CD8-positive, alpha-beta T cell (primary cell): ENCODE measurements at places on chromosomes 2 and 18. TPM values are rescaled to one million over a fixed set of nuclear protein-coding genes. Genes with fewer than 3 reads are reported as not detected.

SIX2 gene
- total RNA-seq, result not detected

DNA sequence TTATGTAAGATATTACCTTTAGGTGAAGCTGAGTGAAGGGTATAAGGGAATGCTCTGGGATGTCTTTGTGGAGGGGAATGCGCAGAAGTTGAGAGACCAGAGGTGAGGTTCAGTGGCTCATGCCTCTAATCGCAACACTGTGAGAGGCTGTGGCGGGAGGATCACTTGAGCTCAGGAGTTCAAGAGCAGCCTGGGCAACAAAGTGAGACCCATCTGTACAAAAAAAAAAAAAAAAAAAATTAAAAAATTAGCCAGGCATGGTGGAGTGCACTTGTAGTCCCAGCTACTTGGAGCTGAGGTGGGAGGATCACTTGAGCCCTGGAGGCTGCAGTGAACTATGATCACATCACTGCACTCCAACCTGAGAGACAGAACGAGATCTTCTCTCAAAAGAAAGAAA is 57.3 kb upstream of the SP3 start:
- no peak for DNase-seq

- DNase-seq, result no peak
Observed at GRCh38 chr2:183284606-183285005, 160.4 kb downstream of the NUP35 start.

DNA sequence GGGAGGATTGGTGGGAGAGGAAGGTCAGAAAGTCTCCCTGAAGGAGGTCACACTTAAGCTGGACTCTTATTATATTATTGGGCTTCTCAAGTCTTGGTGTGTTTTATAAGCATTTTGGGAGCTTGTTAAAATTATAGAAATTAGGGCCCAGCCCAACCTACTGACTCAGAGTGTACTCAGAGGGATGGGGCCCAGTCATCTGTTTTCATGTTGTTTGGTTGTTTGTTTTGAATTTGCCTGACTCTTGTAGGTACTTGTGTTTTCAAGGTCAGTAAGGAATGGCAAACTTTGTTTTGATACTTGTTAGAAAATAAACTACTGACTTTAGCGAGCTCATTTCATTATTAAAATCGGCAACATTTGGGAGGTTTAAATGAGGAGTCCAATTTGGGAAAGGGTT is 152.0 kb downstream of the INSIG2 start:
- no peak for DNase-seq

DNA sequence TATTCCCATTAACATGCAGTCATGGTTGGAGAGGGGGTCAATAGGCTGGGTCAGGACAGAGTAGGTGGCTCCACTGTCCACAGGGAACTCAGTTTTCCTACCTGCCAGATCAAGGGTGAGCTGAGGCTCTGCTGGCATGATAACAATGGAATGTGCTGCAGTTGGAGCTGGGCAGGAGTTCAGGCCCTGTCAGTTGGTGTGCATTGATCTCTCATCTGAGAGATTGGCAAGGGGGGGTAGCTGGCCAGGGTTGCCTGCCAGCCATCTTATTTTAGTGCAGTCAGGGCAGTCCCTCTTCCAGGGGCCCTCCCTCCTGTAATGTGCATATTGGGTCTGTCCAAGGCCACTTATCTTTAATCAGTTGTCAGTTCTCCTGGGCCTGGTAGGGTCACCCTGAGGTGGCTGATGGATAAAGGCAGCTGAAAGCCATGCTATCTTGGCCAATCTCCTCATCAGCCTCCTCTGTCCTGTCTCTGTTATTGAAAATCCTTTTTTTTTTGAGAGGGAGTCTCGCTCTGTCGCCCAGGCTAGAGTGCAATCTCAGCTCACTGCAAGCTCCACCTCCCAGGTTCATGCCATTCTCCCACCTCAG is 38.1 kb upstream of the CCBE1 start:
- no peak for DNase-seq

DNA sequence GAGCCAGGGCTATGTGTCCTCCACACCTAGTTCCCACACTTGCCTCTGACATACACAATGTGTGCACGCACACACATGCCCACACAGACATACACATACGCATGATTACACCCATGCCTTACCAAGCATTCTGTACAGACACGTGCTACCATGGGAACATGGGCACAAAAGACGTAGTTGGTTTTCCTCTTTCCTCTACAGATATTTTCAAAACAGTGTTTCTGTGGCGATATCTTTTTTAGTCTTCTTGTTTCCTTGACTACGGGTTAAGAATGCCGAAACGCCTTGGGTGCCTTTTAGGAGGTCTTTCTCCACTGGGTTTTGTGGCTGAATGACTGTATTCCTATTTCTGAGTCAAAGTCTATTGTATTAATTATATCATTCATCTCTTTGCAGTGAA is 75.5 kb upstream of the SPTBN1 start:
- DNase-seq, result no peak

SAG gene
- total RNA-seq, result 0.05 TPM

GRCh38 chr2:16165518-16166326 is 225.4 kb downstream of the MYCN start:
- DNase-seq, result no peak

GRCh38 chr2:75960472-75961009 is 249.8 kb upstream of the GCFC2 start:
- DNase-seq, result no peak

APLF gene
- 4.1 TPM for total RNA-seq

DNA sequence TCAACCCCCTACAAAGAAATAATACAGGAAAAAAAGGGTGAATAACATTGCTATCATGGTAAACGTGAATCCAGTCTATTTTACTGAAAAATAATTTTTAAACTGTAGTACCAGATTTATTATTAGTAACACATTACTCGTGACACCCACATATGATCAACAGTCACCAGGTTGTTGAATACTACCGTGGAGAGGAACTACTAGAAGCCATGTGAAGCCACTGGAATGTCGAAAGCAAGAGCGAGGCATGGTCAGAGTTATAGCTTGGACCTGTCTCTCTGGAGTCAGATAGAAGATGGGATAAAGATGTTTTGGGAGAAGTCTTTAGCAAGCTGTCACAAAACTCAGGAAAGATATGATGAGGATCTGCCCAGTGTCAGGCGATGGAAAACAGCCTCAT is 63.2 kb upstream of the EPB41L3 start:
- no peak for DNase-seq

GRCh38 chr2:215940645-215941184 is 72.6 kb downstream of the MREG start:
- DNase-seq, result no peak

GRCh38 chr2:182792441-182792840 is 74.0 kb downstream of the FRZB start:
- no peak for DNase-seq

DNA sequence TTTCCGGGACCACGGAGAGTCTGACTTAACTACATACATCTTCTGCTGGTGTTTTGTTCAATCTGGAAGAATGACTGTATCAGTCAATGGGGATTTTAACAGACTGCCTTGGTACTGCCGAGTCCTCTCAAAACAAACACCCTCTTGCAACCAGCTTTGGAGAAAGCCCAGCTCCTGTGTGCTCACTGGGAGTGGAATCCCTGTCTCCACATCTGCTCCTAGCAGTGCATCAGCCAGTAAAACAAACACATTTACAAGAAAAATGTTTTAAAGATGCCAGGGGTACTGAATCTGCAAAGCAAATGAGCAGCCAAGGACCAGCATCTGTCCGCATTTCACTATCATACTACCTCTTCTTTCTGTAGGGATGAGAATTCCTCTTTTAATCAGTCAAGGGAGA is 23.1 kb downstream of the ICOS start:
- no peak for DNase-seq

HTRA2 gene
- total RNA-seq, result 15.7 TPM

- DNase-seq, result no peak
Observed at GRCh38 chr2:33219850-33220275, 256.6 kb upstream of the RASGRP3 start.

CYP20A1 gene
- total RNA-seq, result 22.6 TPM

TFPI gene
- not detected for total RNA-seq

DNA sequence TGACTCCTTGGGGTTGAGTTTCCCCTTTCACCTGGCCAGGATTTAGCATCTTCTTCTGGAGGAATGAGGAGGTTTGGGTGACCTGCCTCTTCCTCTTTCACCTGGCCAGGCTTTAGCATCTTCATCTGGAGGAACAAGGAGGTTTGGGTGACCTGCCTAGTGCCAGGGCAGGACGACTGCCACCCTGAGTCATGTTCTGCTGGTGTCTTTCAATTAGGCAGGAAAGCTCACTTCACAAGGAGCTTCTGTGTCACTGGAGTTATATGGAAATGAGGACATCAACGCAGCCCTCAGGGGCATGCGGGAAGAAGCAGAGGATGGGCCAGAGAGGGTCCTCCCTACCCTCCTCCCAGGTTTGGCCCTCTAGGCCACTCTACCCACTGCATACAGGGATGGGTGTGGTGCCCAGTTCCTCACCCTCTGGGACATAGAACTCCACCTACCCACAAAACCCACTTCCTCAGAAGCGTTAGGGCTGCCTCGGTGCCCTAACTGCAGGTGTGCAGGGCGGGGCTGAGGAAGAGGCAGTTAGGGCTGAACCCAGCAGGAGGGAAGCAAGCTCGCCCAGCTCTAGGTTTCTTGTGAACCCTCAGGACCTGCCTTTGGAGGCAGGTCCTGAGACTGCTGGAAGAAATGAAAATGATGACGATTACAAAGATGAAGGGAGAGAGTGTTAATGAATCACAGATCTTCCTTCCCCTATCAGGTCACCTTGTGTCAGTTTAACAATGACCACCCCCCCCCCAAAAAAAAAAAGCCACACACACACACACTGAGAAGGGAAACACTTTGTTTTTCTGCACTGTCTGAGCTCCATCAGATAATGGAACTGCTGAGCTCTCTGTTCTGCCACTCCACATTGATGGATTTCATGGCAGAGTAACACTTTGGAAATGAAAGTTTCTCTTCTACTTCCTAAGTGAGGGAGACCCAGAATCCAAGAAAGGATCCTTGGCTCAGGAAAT is 71.0 kb downstream of the ARL4C start:
- peak; percentile 77 for DNase-seq

COL5A2 gene
- 0.39 TPM for total RNA-seq

- DNase-seq, result peak; percentile 57
Observed at GRCh38 chr2:109030870-109031475, 42.0 kb upstream of the EDAR start.

GRCh38 chr2:155653176-155653575 is 679.3 kb downstream of the NR4A2 start:
- DNase-seq, result no peak

GRCh38 chr2:49836017-49836416 is 681.7 kb upstream of the FSHR start:
- DNase-seq, result no peak

CAPN14 gene
- total RNA-seq, result 0.14 TPM

- DNase-seq, result no peak
Observed at GRCh38 chr2:106960683-106961161, 74.8 kb upstream of the ST6GAL2 start.

DNA sequence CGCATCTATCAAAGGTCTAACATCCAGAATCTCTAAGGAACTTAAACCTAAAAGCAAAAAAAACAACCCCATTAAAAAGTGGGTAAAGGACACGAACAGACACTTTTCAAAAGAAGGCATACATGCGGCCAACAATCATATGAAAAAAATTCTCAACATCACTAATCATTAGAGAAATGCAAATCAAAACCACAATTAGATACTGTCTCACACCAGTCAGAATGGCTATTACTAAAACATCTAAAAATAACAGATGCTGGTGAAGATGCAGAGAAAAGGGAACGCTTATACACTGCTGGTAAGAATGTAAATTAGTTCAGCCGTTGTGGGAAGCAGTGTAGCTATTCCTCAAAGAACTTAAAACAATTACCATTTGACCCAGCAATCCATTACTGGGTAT is 38.0 kb downstream of the PPP3R1 start:
- no peak for DNase-seq

GLS gene
- 254 TPM for total RNA-seq

DNA sequence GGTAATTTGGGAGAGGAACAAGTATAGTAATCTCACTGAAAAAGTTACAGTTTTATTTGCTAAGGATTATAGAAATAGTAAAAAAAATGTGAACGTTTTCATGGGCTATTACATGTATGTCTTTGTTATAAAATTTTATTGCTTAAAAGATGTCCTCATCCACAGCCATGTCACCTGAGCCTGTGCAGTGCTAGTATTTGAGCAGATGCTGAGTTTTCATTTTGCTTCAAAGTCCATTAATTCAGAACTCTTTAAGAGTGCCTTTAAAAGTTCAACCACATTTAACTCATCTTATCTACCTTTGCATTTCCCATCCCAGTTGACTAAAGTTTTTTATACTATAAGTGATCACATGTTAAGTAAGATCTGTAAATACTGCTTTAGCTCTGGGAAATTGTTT is 52.6 kb downstream of the DPP10 start:
- no peak for DNase-seq

GRCh38 chr2:118853129-118853640 is 5.7 kb upstream of the EN1 start:
- DNase-seq, result no peak

DNA sequence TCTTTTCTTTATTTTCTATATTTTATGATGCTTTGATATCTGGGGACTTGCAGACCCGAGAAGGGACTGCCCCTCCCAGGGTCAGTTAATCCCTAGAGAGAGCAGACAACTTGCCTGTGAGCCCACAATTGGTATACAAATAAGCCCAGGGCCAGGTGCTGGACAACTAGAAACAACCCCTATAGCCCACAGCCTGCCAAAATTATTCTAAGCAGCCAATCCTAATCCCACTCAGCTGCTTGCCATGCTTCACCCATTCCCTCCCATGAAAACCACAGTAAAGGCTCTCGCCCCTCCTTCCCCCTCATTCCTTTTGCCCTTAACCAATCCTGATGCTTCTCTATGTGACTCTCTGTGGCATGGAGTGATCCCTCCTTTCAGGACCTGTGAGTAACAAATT is 380.7 kb downstream of the RBM43 start:
- no peak for DNase-seq

MAPRE3 gene
- 3.8 TPM for total RNA-seq

GRCh38 chr18:59514203-59514602 is 155.1 kb upstream of the LMAN1 start:
- no peak for DNase-seq

DNA sequence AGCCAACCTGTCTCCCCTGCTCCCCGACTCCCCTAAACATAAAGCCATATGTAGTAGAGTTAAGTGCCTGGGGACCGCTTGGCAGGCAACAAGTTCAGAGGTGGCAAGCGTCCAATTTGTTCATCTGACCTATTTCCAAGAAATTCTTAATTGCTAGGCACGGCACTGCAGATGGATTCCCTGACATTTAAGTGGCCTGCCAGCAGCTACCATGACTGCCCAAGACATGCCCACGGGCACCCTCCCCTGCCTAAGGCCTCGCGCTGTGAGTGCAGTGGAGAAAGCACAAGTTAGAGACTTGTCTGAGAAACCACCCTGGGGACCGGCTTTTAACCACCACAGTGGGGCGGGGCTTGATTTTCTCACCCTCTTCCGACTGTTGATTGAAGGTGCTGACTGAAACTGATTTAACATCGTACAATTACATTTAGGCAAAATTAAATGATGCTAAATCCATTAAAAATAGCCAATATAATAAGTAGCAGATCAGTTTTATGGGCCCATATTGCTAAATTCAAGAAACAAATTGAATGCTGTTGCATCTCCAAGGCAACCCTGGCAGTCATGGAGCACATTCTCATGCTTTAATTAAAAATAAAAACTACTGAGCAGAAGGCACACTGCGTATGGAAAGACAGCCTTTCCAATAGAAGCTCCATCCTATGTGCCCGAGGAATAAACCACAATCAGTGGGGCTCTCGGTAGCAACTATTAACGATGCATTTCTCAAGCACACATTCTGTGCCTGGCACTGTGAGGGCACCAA is 163.6 kb upstream of the ACAA2 start:
- DNase-seq, result no peak

TMEM185B gene
- total RNA-seq, result 21.3 TPM
